ENCODE measurements at places on chromosomes 5 and 9.

DNA sequence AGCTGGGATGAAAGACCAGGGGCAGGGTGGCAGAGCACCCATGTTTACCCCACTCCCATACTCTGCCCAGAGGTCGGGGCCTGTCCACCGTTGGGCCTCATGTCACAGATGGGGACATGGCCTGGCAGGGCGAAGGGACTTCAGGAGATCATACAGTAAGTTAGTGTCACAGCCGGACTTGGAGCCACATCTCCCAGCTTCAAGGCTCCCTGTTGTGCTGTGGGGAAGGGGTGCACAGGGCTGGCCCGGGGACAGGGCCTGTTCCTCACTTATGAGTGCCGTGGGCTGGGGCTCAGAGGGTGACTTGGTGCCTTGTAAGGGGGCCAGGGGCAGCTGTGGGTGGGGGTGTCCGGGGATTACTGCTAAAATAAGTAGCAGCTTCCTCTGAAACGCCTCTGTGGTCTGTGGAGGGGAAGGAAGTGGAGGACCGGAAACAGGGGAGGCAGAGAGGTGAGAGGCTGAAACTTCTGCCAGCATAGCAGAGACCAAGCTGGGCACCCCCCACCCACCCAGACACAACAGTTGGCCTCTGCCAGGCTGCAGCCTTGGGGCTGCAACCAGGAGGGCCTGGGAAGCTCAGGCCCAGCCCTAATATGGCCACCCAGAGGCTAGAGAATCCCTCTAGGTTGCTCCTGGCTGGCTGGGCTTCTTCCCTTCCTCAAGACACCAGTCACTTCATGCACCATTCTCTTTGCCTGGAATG lies 41.1 kb upstream of the NEK6 start:
- no peak for DNase-seq

DNA sequence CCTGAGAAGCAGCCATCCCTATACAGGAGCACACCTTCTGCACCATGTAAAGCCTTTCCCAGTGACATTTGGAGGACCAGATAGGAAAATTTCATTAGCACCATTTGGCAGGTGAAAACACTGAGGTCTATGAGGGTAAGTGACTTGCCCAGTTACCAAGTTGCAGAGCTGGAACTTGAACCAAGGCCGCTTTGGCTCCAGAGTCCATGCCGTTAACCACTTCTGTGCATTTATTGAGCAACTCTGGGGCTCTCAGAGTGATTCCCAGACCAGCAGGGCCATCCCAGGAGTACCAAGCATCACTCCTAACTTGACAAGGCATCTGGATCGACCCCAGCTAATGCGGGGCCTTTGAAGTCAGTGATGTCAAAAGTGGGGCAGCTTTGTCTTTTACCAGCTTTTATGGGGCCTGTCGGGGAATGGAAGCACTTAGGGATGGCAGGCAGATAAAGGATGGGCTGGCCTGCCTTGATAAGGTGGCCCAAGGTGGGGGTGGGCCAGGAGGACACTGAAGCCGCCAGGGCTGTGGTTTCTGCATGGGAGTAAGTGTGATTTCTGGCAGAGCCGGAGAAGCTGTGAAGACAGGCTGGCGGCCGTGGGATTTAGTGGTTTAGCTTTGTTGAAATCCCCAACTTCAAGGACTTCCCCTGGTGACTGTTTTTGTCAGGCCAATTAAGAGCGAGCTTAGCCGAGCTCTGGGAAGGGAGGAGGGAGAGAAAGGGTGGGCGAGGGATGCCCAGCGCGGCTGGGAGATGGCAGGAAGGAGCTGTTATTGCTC lies 127.3 kb downstream of the MACROH2A1 start:
- DNase-seq, result no peak

DNA sequence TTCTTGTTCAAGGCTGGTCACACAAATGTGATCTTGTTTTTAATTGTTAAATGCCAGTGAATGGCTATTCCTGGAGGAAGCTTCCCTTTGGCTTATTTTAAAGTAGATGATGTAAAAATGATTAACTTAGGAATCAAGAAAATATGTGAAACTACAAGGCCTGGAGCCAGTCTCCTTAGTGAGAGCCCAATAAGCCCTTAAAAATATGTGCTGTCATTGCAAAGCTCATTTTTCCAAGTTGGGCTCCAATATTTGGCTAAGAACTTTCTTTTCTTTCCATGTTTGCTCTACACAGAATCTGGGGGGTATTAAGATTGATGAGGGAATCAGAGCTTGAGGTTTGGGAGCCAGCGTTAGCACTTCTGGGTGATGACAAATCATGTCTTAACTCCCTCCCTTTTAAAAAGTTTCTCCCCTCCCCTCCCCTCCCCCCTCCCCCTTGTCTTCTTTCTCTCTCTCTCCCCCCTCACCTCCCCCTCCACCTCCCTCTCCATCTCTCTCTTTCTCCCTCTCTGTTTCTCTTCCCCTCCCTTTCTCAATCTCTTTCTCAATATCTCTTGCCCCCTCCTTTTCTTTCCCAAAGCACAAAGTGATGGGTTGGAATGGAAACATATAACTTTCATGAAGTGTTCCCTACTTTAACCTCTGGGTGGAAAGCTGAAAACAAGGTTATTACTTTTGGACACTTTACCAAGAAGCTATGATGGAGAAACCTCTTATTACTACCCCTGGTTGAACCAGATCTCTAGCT lies 86.0 kb downstream of the FBXL7 start:
- no peak for DNase-seq

DNA sequence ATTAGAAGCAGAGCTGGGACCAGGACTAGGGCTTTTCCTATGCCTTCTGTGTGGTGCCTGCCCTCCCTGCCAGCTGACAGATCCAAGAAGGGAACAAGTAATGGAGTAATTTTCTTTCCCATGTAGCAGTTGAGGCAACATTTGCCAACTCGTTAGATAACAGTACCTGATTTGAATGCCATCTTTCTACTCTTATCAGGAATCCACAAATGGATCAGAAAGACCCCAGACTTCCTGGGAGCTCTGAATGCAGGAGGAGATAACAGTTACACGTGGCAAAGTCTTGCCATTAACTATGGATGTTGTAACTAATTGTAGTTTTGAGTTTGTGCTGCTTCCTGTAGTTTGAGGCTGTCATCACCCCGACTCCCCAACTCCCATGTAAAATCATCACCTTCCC lies 39.2 kb downstream of the RCL1 start:
- no peak for DNase-seq

- DNase-seq, result no peak
These were observed 168.0 kb upstream of the SPRY4 start for GRCh38 chr5:142492781-142493281.

GRCh38 chr5:143987264-143987663 lies 175.3 kb downstream of the HMHB1 start:
- DNase-seq, result no peak

GRCh38 chr9:36739373-36740116 lies 166.8 kb downstream of the MELK start:
- DNase-seq, result no peak

- no peak for DNase-seq
These were observed 620.2 kb upstream of the DMAC1 start for GRCh38 chr9:8419596-8420275.

DNA sequence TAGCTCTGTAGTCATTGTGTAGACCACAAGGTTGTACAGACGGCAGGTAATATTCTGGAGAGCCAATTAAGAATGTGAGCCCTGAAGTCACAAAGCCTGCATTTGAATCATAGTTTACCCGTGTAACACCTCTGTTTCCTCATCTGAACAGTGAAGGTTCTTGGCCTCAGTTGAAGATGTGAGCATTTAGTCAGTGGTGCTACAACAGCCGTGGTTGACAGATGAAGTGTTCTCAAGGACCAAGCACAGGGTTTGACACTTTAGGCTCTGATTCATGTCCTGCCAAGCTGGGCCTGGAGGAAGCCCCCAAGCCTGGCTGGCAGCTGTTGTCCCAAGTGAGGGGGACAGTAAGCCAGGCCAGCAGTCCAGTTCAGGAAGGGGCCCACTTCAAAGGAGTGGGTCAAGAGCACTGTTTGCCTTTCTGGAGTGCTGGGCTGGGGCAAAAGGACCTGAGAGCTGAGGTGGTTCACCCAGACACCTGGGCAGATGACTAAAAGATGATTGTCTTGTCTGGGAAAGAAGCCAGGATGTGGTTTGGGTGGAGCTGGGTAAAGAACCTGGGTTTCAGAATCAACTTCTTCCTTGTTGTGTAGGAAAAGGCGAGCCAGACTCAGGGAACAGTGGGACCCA lies 20.7 kb downstream of the FAXDC2 start:
- DNase-seq, result no peak

GRCh38 chr5:116133281-116133680 lies 48.5 kb downstream of the COMMD10 start:
- no peak for DNase-seq

- no peak for DNase-seq
These were observed 9.5 kb downstream of the PRRC2B start for GRCh38 chr9:131403493-131403773.

DNA sequence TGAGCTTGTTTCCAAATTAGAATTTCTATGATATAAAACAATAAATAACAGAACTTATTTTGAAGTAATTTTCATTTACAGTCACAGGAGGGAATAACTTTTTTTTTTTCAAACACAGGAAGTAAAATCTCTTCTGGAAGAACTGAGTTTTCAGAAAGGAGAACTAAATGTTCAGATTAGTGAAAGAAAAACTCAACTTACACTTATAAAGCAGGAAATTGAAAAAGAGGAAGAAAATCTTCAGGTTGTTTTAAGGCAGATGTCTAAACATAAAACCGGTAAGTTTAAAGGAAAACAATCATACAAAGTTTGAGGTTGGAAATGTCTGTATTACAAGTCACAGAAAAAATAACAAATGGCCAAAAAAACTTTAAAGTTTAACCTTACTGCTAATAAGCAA lies 41.6 kb downstream of the RAB14 start:
- no peak for DNase-seq

GRCh38 chr5:64166201-64166959 lies 737 bp downstream of the RNF180 start:
- peak; percentile 77 for DNase-seq

DNA sequence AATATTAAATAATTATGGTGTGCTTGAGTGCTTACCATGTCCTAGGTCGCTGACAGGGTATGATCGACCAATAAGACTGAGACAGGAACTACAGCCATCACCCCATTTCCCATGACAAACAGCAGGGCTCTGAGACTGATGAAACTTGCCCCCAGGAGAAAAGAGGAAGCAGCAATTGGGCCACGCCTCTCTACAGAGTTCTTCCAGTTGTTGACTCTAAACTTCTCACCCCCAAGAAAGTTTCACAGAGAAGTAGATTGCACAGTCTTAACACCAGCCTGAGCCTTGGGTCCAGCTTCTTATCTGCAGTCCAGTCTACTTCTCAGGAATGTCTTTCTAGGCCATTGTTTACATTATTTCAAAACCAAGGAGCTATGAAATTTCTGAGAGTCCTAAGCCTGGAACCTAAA lies 182.2 kb upstream of the ANKRD55 start:
- DNase-seq, result no peak

- DNase-seq, result peak; percentile 49
These were observed 82.3 kb upstream of the TLE4 start for GRCh38 chr9:79489261-79490000.

GRCh38 chr5:40623480-40624420 lies 56.0 kb upstream of the PTGER4 start:
- no peak for DNase-seq

- DNase-seq, result peak; percentile 56
These were observed 208.8 kb upstream of the TARS1 start for GRCh38 chr5:33231935-33232334.

GRCh38 chr5:120771202-120771601 lies 307.1 kb downstream of the PRR16 start:
- DNase-seq, result peak; percentile 12

- no peak for DNase-seq
These were observed 57.2 kb downstream of the CDC42SE2 start for GRCh38 chr5:131321066-131321465.

GRCh38 chr5:139967353-139967752 lies 75.7 kb downstream of the NRG2 start:
- DNase-seq, result no peak

DNA sequence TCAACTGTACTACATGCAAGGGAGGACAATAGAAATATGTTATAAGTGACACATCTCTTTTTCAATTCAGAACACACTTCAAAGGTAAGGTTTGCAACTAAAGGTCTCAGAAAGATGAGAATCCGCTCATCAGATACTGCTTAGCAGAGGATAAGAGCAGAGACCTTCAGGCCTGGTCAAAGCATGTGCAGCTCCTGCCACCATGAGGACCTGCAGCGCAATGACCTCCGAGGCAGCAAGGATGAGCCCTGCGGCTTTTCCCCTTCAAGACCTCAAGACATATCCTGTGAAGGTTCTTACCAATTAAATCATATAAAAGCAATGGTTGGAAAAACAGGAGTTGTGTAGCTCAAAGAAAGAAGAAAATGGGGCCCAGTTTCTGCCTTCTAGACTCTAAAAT lies 135.8 kb downstream of the TRIM36 start:
- DNase-seq, result peak; percentile 74

- no peak for DNase-seq
These were observed 180.1 kb downstream of the ICE1 start for GRCh38 chr5:5602554-5602953.
